ENCODE measurements at places on chromosomes 6 and 20. TPM values are rescaled to one million over a fixed set of nuclear protein-coding genes. Genes with fewer than 3 reads are reported as not detected.
A peak's percentile ranks its signal among the peaks of the same experiment; 100 is the strongest.

THBD gene
- 106 TPM for total RNA-seq

MRAP2 gene
- 67.5 TPM for total RNA-seq

MAS1 gene
- 0.27 TPM for total RNA-seq

BPIFA1 gene
- not detected for total RNA-seq

DNA sequence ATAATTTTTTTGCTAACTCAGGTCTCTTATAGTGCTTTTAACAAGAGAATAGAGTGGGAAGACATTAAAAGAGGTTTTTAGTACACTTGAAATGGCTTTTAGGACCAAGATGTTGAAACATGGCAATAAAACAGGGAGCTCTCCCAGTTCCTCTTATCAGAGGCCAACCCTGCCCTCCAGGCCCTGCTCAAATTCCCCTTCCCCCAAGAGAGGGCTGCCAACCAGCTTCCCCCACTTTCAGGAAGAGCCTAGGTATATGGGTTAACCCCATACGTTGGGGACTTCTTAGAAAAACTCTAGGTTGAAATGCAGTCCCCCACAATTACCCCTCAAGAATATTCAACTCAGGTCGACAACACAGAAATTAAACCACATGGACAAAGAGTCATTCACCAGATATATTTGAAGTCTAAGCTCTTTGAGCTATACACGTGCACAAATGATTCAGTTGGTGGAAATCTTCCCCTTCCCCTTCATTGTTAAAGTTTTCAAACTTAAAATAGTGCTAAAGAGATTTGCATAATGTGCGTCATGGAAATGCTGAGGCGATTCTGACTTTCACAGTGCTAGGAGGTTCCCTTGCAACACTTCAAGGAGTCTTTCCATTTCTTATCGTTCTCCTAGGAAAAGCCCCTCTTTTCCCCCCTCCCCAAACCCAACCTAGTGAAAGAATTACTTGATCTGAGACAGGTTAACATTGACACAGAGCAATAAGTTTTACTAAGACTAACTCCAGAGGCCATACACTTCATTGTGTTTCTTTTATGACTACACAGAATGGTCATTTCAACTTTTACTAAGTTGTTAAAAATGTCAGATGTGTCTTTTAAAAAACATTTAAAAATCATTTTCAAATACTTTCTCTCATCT is 49.8 kb upstream of the ENPP5 start:
- DNase-seq = no peak

DNA sequence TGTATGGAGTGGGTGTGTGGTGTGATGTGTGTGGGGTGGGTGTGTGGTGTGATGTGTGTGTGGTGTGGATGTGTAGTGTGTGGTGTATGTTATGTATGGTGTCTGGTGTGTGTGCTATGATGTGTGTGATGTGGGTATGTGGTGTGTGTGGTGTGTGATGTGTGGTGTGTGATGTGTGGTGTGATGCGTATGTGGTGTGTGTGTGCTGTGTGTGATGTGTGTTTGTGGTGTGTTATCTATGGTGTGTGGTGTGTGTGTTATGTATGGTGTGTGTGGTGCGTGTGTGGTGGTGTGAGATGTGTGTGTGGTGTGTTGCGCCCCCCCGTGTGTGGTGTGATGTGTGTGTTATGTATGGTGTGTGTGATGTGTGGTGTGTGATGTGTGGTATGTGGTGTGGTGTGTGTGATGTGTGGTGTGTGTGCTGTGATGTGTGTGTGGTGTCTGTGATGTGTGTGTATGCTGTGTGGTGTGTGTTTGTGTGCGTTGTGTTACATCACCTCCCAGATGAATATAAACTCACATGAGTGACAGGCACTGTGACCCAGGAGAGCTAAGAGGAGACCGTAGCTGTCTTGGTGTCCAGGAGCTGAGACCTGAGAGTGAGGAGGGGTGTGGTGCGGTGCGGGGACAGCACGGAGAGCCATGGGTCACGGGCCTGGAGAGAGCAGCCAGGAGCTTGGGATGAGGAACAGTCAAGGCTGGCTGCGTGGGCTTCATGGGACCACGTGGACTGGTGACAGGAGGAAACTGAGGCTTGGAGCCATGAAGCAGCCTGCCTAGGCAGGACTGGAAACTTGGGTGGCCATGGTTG is 8.8 kb downstream of the DLGAP4 start:
- DNase-seq = no peak

GRCh38 chr6:163469459-163469985 is 55.0 kb downstream of the QKI start:
- no peak for DNase-seq

DNA sequence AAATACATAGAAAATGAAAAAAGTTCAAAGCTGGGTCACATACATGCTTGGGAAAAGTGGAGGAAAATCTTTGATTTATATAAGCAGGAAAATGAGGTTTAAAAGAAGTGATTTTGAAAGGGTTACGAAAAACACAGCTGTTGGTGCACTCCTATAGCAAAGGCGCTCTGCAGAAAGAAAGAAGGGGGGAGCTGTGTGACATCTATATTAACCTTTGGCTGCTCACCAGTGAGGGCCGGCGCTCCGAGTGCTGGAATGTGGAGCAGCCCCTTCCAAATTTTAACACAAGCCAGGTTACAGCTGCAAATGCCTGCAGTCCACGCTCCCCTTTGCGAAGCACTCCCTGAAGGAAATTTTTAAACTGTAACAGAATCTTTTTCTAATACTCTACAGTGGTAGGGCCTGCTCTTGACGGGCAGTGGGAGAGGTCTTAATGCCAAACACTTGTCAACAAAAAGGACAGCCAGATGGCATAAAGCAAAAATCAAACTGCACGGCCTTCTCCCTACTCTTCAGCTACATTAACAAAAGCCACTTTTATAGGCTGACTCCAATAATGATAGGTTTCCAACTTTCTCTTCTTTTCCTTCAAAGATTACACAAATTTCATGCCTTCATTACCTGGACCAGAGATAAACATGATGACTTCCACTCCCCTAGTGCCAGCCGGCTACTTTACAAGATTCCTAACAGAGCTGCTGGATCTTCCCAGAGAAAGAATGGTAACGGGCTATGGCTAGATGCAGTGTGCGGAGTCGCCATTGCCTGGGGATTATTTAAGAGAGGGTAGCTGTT is 4.8 kb downstream of the BMP7 start:
- DNase-seq = no peak

DNA sequence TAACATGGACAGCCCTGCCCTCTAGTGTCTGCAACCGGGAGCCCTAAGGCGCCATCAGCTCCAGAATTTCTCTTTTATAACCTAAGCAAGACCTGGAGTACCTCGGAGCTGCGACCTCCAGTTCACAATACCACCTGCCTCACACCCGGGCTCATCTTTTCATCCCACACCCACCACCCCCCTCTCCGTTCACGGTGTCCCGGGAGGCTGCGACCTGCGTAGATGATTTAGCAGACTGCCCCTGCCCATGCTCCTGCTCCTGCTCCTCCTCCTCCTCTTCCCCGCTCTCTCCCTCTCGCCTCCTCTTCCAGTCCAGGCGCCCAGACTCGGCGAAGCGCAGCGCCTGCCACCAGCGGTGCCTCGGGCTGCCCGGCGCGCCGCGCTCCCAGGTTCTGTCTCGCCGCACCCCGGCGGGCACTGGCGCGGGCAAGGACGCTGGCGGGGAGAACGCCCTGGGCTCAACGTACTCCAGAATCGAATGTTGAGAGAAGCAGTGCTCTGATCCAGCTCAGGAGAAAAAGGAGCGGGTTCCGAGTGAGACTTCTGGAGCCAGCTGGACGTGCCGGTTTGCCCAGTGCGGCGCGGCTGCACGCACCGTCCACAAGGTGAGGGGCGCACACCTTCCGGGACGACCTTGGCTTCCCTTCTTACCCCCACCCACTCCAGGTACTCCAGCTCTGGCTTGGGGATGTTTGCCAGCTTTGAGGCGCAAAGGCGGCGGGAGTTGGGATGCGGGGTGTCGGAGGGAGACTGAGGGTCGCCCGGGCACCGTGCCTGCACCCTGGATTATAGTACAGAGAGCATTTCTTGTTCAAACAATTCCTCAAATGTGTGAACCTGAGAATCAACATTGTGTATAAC is at the start of gene HTR1E:
Gene HTR1E, plus strand, starts transcription at position 310 of the 861 bp plus-strand sequence. CDS start 77,807 bp downstream, outside the sequence.
- no peak for DNase-seq

DNA sequence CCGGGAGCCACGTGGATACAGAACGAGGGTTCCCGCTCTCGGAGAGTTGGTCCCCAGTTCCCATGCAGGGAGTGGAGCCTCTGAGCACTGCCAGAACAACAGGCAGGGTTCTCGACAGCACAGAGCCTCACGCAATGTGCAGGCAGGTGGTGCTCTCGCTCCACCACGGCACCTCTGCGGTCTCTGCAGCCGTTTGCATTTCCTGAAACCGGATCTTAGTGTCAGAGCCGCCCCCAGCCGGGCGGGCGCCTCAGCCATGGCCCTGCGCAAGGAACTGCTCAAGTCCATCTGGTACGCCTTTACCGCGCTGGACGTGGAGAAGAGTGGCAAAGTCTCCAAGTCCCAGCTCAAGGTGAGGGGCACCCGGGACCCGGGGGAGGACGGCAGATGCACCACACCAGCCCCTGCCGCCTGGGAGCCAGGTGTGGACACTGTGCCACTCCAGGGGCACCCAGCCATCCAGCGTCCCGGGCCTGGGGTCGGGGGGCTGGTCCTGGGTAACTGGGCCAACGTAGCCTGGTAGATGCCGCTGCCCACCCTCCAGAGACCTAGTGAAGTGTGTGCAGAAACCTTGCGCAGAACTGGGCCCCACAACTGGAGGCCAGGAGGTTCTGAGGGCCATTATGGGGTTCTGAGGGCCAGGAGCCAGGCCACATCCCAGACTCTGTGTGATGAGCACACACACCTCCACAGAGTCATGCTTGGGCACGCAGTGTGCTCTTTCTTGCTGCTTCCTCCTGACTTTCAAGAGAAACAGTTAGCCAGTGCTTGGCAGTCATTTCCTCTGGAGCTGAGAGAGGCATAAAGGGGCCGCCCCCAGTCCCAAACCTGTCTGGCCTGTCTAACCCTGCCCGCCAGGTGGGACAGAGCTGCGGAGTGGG is at the start of gene DEF6:
Gene DEF6, plus strand, starts transcription at position 218 of the 881 bp plus-strand sequence. Its CDS starts 39 bp downstream, at position 257.
- peak; percentile 38 for DNase-seq

- DNase-seq = no peak
Observed at GRCh38 chr6:25665455-25665854, 13.4 kb downstream of the SCGN start.

Measured in thoracic aorta (tissue), 2 donors.